ENCODE measurements at places on chromosomes 1 and 21.
A peak's percentile ranks its signal among the peaks of the same experiment; 100 is the strongest.

DNA sequence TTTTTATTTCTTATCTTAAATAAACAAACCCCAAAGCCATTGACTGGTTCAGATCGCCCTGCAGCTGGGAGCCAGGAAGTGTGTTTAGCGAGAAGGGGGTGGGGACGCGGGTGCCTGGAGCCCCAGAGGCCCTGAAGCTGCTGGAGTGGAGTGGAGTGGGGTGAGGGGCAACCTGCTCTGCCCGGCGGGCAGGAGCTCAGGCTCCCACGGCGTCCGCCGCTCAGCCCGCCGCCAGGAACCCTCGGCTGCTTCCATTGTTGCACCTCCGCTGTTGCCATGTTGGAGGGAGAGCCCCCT, 673 bp downstream of the PIK3C2B start:
- no peak for DNase-seq

DNA sequence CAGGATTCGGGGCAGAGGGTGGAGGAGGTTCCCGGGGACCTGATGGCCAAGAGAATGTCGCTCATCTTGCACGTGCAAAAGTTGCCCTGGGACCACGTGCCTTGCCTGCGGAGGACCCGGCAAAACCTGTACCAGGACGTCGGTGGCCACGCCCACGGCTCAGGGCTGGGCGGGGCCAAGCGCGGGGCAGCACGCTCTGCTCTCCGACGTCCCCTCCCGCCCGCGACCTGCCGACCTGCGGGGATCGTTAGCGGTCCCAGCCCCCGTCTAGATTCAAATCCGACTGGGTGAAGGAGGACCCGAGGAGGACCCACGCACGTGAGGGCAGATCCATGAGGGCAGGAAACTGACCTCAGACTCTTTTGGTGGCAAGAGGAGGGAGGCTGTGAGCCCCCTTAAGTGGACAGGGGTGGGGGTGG, at the start of gene C1orf167:
Gene C1orf167 (plus strand): TSS at position 206 of the 419 bp plus-strand sequence. CDS start 2,208 bp downstream, outside the sequence.
- DNase-seq = no peak

GRCh38 chr1:177969825-177970371, at the start of gene SEC16B:
Gene SEC16B, minus strand, starts transcription at chr1:177970058. Its CDS starts 2,077 bp downstream, at chr1:177967981.
- no peak for DNase-seq

- no peak for DNase-seq
Measured at GRCh38 chr1:30285501-30285932, 437.9 kb downstream of the MATN1 start.

- DNase-seq = no peak
Measured at GRCh38 chr1:197671140-197671539, 104.1 kb downstream of the DENND1B start.

- DNase-seq = no peak
Measured at GRCh38 chr1:150575072-150575489, 4.3 kb downstream of the MCL1 start.

GRCh38 chr1:151479462-151479861, 20.2 kb upstream of the POGZ start:
- DNase-seq = no peak

GRCh38 chr1:4017636-4018365, 117.7 kb upstream of the C1orf174 start:
- no peak for DNase-seq

GRCh38 chr1:42369471-42369870, 11.1 kb upstream of the RIMKLA start:
- no peak for DNase-seq

- DNase-seq = peak; percentile 56
Measured at GRCh38 chr1:159214149-159214760, 9.6 kb downstream of the ACKR1 start.

GRCh38 chr1:48767975-48768510, 8.6 kb downstream of the BEND5 start:
- DNase-seq = no peak
